Fibroblast of lung (primary cell): ENCODE measurements at places on chromosomes 16 and 17. TPM values are rescaled to one million over a fixed set of nuclear protein-coding genes. Genes with fewer than 3 reads are reported as not detected.

Gene DNAH9
- not detected in 2 replicates for total RNA-seq

Gene ACSM5
- not detected in 2 replicates for total RNA-seq

Gene CRHR1
- total RNA-seq: not detected in 2 replicates

Gene C16orf74
- total RNA-seq: 5.4 and 6.4 TPM in 2 replicates

Gene KRTAP9-1
- total RNA-seq: not detected in 2 replicates

Gene HBZ
- total RNA-seq: not detected in 2 replicates

Gene ABCC12
- total RNA-seq: not detected in 2 replicates

Gene OR1A1
- total RNA-seq: not detected in 2 replicates

Gene RHBDL1
- total RNA-seq: 2.6 and 7.1 TPM in 2 replicates

Gene SRCIN1
- under 0.01 TPM in 1 of 2 replicates, not detected in the other for total RNA-seq

Gene CD68
- 16.2 and 29.4 TPM in 2 replicates for total RNA-seq

Gene TMEM132E
- total RNA-seq: under 0.01 TPM in 1 of 2 replicates, not detected in the other

Gene SOX8
- under 0.01 TPM in 1 of 2 replicates, not detected in the other for total RNA-seq

Gene ANKFN1
- total RNA-seq: 0.26 TPM in 1 of 2 replicates, not detected in the other

Gene KIF18B
- total RNA-seq: under 0.01 and 0.99 TPM in 2 replicates

Gene ALDH3A2
- total RNA-seq: 30.2 and 33.1 TPM in 2 replicates

Gene GNAO1
- total RNA-seq: 0.17 and 0.26 TPM in 2 replicates

Gene UTS2R
- not detected in 2 replicates for total RNA-seq

Gene MARVELD3
- not detected in 2 replicates for total RNA-seq

Gene HOXB6
- total RNA-seq: 10.5 and 16.2 TPM in 2 replicates

Gene C17orf113
- total RNA-seq: 0.26 and 0.66 TPM in 2 replicates

Gene KREMEN2
- not detected in 2 replicates for total RNA-seq

Gene PIMREG
- 1.5 and 10.6 TPM in 2 replicates for total RNA-seq

Gene KRT20
- not detected in 2 replicates for total RNA-seq

Gene NPTX1
- 3.3 and 31.2 TPM in 2 replicates for total RNA-seq

Gene PLA2G10
- total RNA-seq: not detected in 2 replicates

Gene SLC6A2
- not detected in 2 replicates for total RNA-seq

Gene TMEM114
- not detected in 2 replicates for total RNA-seq

Gene CRISPLD2
- total RNA-seq: 34.9 and 37.0 TPM in 2 replicates

Gene C16orf96
- under 0.01 TPM in 2 replicates for total RNA-seq

Gene CA4
- total RNA-seq: under 0.01 TPM in 1 of 2 replicates, not detected in the other

Gene KRT9
- not detected in 2 replicates for total RNA-seq

Gene WFIKKN2
- under 0.01 and 0.33 TPM in 2 replicates for total RNA-seq

Gene TMEM220
- total RNA-seq: 3.1 and 4.3 TPM in 2 replicates

Gene PRAC2
- total RNA-seq: not detected in 2 replicates

Gene CDK10
- total RNA-seq: 37.5 and 41.9 TPM in 2 replicates

Gene AURKB
- total RNA-seq: 0.26 and 8.4 TPM in 2 replicates

Gene C16orf86
- total RNA-seq: 5.6 and 9.2 TPM in 2 replicates

Gene TRPV3
- total RNA-seq: 0.77 and 0.99 TPM in 2 replicates

Gene PHOSPHO1
- total RNA-seq: under 0.01 and 0.17 TPM in 2 replicates

Gene ASPHD1
- 5.4 and 5.9 TPM in 2 replicates for total RNA-seq

Gene SLC38A7
- 23.9 and 30.1 TPM in 2 replicates for total RNA-seq

Gene KRTAP4-1
- not detected in 2 replicates for total RNA-seq

Gene AMFR
- total RNA-seq: 350 and 413 TPM in 2 replicates

Gene IGFALS
- not detected in 2 replicates for total RNA-seq

Gene C16orf95
- 3.1 and 5.4 TPM in 2 replicates for total RNA-seq

Gene XYLT1
- 12.3 and 21.8 TPM in 2 replicates for total RNA-seq

Gene SLC16A6
- 1.5 and 8.3 TPM in 2 replicates for total RNA-seq

Gene SPNS2
- under 0.01 and 0.17 TPM in 2 replicates for total RNA-seq

Gene GAST
- total RNA-seq: not detected in 2 replicates

Gene TMC7
- total RNA-seq: 0.51 and 1.5 TPM in 2 replicates

Gene LRRC75A
- total RNA-seq: 2.1 and 3.1 TPM in 2 replicates

Gene GP1BA
- total RNA-seq: not detected in 2 replicates

Gene AATK
- 0.26 and 0.50 TPM in 2 replicates for total RNA-seq
